Suppressor macrophage (primary cell): ENCODE measurements at places on chromosomes 16 and 17.
A peak's percentile ranks its signal among the peaks of the same experiment; 100 is the strongest.

GRCh38 chr17:77381185-77381700 lies 240.5 kb downstream of the SEC14L1 start:
- DNase-seq = no peak

DNA sequence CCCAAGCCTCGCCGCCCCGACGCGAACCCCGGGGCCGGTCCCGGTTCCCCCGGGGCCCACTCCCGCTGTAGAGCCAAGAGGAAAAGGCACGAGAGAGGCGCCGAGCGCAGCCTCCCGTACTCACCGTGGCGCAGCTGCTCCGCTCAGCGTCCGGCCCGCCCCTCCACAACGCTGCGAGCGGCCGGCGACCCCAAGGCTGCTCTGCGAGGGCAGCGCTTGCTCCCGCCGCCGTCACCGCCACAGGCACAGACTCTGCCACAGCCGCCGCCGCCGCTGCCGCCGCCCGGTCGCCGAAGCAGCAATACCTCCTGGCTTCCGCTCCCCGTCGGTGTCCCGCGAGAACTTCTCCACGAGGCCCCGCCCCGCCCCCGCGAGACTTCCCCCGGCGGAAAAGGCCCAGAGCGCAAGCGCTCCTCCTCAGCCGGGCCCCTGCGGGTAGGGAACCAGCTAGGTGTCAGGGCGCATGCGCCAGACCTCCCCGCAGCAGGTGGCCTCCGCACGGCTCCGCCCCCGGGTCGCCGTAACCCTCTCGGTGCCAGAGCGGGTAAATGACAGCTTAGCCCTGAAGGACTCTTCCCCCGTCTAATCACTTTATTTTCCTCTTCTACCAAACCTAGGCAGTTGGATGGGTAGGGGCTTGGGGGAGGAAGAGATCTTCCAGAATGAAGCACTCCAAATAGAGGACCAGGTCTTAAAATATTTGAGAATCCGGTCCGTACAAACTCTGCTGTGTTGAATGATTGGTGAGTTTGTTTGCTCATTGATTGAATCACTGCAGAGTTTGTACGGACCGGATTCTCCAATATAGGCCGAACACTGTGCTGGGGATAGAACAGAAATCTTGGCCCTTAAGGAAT lies at the start of gene GRB2:
Gene GRB2, minus strand, starts transcription at position 314 of the 857 bp plus-strand sequence. CDS start 12,050 bp downstream, outside the sequence.
- peak; percentile 100 for DNase-seq

- DNase-seq = no peak
Observed at GRCh38 chr16:90019543-90020259, 445 bp upstream of the DBNDD1 start.

- DNase-seq = peak; percentile 14
Observed at GRCh38 chr17:14353861-14354474, 53.1 kb downstream of the HS3ST3B1 start.

GRCh38 chr16:81451753-81452680 lies 7.4 kb downstream of the CMIP start:
- peak; percentile 94 for DNase-seq

DNA sequence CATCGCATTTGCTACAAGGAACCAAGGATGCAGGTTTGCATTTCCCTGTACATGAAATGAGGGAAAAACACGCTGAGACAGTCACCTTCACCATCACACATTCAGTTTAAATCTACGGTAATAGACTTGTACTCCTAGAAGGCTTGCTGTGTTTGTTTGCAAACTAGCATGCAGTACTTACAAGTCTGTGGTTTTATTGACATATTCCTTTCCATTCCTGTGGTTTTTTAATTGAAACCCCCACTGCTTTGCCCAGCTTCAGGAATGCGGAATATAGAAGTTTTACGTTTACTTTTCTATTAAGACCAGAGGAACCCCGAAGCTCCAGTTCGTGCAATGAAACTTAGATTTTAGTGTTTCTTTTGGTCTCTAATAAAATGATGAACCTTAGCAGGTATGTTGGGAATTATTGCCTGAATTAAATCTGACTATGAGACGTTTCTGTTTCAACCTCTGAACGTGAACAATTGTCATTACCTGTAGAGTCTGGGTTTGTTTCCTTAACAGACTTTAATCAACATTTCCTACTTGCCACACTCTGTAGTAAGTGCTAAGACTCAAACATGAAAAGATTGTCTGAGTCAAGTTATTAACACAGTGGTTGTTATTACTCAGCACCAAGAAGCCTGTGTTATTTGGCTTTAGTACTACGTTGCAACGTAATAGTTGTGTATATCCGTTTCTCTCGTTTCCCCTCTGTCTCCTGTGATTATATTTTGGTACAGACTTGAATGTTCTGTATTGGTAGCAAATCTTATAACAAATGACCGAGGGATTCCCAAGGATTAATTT lies 793.3 kb upstream of the GOT2 start:
- DNase-seq = no peak

DNA sequence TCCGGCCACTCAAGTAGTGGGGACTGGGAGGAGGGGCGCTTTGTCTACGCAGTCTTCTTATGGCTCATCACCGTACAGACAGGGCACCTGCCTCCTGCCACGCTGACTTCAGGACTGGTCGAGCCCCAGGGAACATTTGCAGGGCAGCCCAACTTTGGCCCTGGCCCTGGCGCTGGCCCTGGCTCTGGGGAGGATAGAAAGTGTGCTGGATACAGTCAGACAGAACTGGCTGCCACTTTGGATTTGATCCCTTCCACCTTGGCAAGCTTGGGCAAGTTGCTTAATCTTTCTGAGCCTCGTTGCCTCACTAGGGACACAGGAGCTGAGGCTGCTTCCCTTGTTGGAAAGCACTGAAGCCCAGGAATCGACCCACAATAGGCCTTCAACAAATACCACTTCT lies 13.6 kb downstream of the LGALS9 start:
- DNase-seq = no peak

- DNase-seq = peak; percentile 98
Observed at GRCh38 chr16:1991948-1992703, 2.4 kb downstream of the SYNGR3 start.

DNA sequence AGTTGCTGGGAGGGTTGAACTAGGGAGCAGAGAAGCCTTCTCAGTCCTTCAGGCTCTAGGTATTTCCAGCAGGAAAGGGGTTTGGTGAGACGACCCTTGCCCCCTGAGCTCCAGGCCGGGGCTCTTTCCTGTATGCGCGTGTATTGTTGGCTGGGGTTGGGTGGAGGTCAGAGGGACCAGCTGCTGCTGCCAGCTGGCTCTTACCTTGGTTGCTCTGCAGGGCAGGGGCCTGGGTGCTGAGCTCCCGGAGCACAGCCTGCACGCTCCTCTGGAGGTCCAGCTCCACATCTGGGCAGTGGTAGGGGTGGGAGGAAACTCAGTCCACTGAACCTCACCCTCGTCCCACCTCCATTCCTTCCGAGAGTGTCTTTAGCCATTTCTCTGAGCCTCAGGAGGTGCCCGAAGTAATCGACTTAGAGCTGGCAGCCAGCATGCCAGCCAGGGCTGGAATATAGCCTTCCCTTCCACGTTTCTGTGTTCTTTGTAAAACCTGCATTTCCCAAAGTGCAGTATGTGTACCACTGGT lies 28.0 kb downstream of the PIK3R6 start:
- DNase-seq = no peak

DNA sequence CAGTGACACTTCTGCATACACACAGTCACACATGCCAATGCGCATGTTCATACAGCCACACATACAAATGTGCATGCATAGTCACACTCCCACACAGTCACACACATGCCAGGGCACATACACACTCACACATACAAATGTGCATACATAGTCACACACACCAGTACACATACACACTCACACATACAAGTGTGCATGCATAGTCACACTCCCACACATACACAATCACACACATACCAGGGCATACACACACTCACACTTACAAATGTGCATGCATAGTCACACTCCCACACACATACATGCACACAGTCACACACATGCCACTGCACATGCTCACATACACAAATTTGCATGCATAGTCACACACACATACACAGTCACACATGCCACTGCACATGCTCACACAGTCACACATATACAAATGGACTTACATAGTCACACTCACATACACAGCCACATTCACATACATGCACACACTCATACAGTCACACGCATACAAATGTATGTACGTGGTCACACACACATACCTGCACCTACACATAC lies 84.2 kb downstream of the SOCS1 start:
- no peak for DNase-seq

- no peak for DNase-seq
Observed at GRCh38 chr17:77323413-77324171, 182.8 kb downstream of the SEC14L1 start.

GRCh38 chr17:32542186-32542585 lies 55.4 kb downstream of the CDK5R1 start:
- DNase-seq = no peak

DNA sequence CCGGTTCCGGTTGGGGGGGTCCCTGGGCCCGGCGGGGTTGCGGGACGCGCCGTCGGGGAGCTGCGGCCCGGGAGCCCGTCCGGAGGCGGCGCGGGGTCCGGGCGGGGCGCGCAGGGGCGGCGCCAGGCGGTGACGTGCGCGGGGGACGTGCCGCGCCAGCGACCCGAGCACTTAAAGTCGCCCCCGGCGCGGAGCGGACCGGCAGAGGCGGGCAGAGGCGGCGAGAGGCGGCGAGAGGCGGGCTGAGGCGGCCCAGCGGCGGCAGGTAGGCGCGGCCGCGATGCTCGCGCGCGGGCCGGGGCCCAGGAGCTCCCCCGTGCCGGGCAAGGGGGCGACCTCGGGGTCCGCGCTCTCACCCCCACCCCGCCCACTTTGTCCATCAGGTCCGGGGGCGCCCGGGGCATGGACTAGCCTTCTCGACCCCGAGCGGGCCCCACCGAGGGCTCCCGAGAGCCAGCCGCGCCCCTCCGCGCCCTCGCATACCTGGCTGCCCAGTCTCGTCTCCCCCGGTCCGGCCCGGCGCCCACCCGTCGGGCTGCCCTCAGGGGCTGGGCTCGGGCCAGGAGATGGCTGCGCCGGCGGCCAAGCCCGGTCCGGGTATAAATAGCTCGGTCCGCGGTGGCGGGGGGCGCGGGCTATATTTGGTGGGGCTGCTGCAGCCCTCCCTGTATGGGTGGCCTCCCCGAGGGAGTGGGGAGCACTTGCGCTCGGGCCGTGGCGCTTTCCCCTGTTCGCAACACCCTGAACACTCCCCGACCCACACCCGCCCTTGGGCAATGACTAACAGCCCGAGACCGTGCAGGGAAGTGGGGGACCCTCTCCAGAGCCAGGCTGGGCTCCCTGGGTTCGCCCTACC lies at the start of gene SLC16A3:
Gene SLC16A3, plus strand, starts transcription at position 201 of the 856 bp plus-strand sequence. CDS start 6,967 bp downstream, outside the sequence.
- DNase-seq = peak; percentile 95

DNA sequence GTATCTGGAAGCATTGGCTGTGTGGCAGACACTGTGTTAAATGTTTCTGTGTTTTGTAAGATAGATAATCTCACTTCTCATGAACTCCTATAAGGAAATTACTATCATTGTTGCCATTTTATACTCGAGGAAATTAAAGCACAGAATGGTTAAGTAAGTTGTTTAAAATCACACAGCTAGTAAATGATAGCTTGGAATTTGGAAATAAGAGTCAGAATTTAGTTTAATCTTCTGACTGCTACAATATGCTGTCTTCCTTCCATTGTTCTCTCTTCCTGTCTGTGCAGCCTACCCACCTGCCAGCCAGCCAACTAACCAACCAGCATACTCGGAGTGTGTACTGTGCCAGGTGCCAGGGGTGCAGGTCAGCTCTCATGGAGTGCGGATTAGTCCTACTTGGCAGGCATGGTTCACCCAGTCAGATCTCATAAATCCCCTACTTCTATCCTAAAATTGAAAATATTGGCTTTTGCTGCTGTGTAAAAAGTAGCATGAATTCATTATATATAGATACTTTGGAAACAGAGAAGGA lies 79.9 kb upstream of the LGALS9 start:
- DNase-seq = no peak

- no peak for DNase-seq
Observed at GRCh38 chr16:87185308-87185707, 131.9 kb downstream of the C16orf95 start.

GRCh38 chr17:42653179-42654124 lies 5.6 kb upstream of the TUBG2 start:
- DNase-seq = no peak

GRCh38 chr17:75845933-75846691 lies 1.9 kb upstream of the UNC13D start:
- no peak for DNase-seq

- no peak for DNase-seq
Observed at GRCh38 chr17:81925860-81926450, 1.6 kb downstream of the MAFG start.

- no peak for DNase-seq
Observed at GRCh38 chr16:67647681-67648080, 2.7 kb downstream of the CARMIL2 start.
